ENCODE measurements at places on chromosomes 3 and 15. TPM values are rescaled to one million over a fixed set of nuclear protein-coding genes. Genes with fewer than 3 reads are reported as not detected.

GABRR3 gene
- total RNA-seq = not detected

FHIT gene
- 0.64 TPM for total RNA-seq

PPP1R14D gene
- not detected for total RNA-seq

SERINC4 gene
- not detected for total RNA-seq

A4GNT gene
- total RNA-seq = not detected

TM4SF4 gene
- total RNA-seq = 40.4 TPM

ZIC1 gene
- not detected for total RNA-seq

CLDN16 gene
- total RNA-seq = 0.34 TPM

VIPR1 gene
- total RNA-seq = 0.47 TPM

ARL14 gene
- total RNA-seq = 0.93 TPM

PLSCR5 gene
- total RNA-seq = not detected

GXYLT2 gene
- 3.5 TPM for total RNA-seq

LMAN1L gene
- total RNA-seq = not detected

ACSBG1 gene
- 0.24 TPM for total RNA-seq

SLC28A1 gene
- total RNA-seq = not detected

DAPK2 gene
- total RNA-seq = 3.9 TPM

GOLGA8S gene
- total RNA-seq = 0.12 TPM

P2RY12 gene
- total RNA-seq = not detected

PSTPIP1 gene
- not detected for total RNA-seq

RASGRF1 gene
- total RNA-seq = 1.9 TPM

KLHL24 gene
- 7.2 TPM for total RNA-seq

Data from A549 treated with ZK216348 at 1 μM for 4 hours (cell line).